ENCODE measurements at places on chromosomes 2 and 18. TPM values are rescaled to one million over a fixed set of nuclear protein-coding genes. Genes with fewer than 3 reads are reported as not detected.

The SMAD2 gene
- 99.9 TPM for polyA plus RNA-seq

The SAG gene
- polyA plus RNA-seq = 0.10 TPM

The LCT gene
- polyA plus RNA-seq = not detected

The PRSS56 gene
- polyA plus RNA-seq = not detected

The DPP10 gene
- polyA plus RNA-seq = 13.9 TPM

The DSG2 gene
- 58.3 TPM for polyA plus RNA-seq

The LRRTM1 gene
- polyA plus RNA-seq = 19.3 TPM

The ANKRD12 gene
- polyA plus RNA-seq = 28.2 TPM

The AQP12A gene
- polyA plus RNA-seq = 0.60 TPM

The WBP1 gene
- polyA plus RNA-seq = 119 TPM

The KYNU gene
- polyA plus RNA-seq = 5.6 TPM

The ITPRIPL1 gene
- polyA plus RNA-seq = 4.7 TPM

The FSIP2 gene
- polyA plus RNA-seq = 2.0 TPM

The DOK6 gene
- polyA plus RNA-seq = 6.6 TPM

The C2orf92 gene
- 26.6 TPM for polyA plus RNA-seq

The SEMA4F gene
- 6.5 TPM for polyA plus RNA-seq

The MEMO1 gene
- 30.4 TPM for polyA plus RNA-seq

The IL36B gene
- not detected for polyA plus RNA-seq

The MRPL19 gene
- polyA plus RNA-seq = 76.9 TPM
